ENCODE measurements at places on chromosomes 5 and 9.

DNA sequence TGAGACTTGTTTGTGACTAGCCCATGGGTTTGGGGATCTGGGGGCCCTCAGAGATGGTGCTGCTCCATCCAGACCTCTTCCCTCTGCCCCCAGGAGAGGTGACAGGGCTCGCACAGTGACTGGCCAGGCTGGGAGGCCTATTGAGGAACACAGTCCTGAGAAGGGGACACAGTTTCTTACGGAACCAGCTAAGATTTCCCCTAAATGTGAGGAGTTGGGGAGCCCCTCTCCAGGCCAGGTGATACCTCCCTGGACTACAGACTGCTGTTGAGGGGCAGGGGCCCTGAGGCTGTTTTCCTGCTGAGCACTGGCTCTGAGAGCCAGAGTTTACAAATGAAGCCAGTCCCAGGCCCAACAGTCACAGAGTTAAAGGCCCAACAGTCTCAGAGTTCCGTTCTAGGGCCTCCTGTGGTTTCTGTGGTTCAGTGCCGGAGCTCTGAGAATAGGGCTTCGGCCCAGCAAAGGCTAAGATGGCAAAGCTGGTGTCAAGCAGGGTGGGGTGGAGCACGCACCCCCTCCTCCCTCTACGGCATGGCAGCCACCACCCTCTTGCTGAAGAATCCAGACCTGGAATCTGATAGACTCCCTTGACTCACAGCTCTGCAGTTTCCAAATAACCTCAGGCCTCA, 1.1 kb upstream of the SEMA4D start:
- DNase-seq = no peak

- no peak for DNase-seq
Measured at GRCh38 chr9:16688814-16689213, 181.7 kb downstream of the BNC2 start.

- DNase-seq = no peak
Measured at GRCh38 chr9:136249877-136250559, 4.4 kb upstream of the QSOX2 start.

DNA sequence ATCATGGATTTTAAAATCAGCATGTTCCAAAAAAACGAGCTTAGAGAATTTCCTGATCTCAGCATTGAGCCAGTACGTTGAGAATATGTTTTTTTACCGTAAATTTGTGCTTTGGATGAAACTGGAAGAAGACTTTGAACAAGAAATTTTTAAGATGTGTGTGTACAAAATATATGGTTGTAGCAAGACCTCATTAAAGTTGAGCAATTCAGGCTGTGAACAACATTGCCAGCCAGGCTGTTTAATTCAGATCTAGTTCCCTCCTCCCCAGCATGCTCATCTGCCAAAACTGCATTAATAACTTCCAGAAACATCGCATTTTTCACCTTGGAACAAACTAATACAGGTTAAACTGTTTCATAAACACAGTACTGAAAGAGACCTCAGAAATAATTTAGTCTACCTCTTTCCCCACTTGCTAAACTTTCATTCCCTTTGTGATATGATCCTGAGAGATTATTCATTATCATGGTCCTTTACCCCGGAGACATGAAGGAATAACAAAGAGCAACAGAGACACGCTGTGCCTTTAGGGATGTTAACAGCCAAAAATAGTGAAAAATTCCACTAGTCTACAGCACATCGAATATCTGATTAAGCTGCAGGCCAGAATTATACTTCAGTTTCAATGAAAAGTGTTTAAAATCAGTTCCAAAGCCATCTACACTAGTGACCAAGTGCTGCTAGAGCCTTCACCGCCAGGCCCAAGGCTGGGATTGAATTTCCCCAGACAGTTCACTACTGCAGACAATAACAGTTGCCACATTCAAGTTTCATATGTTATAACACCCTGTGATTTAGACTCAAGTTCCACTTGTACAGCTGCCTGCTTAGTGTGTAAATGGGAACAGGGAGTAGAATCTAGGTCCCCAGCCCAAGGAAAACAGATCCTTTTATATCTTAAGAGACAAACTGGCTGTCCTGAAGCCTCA, 89.6 kb downstream of the EFNA5 start:
- peak; percentile 56 for DNase-seq

GRCh38 chr5:76365561-76365960, 37.5 kb upstream of the IQGAP2 start:
- DNase-seq = no peak

DNA sequence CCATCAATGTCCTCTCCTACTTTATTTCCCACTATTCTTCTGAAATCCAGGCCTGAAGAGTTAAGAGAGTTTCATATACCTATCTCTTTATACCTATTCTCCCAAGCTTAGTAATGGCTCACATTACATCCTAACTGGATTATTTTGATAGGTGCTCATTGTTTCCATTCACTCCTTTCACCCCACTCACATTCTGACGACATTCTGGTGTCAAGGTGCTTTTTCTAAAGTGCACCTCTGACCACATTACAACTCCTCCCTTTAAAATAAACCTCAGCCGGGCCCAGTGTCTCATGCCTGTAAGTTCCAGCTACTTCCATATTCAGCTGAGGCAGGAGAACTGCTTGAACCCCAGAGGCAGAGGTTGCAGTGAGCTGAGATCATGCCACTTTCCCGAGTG, 417.1 kb downstream of the BNC2 start:
- DNase-seq = no peak

- no peak for DNase-seq
Measured at GRCh38 chr9:136539427-136540421, 6.1 kb downstream of the NOTCH1 start.

DNA sequence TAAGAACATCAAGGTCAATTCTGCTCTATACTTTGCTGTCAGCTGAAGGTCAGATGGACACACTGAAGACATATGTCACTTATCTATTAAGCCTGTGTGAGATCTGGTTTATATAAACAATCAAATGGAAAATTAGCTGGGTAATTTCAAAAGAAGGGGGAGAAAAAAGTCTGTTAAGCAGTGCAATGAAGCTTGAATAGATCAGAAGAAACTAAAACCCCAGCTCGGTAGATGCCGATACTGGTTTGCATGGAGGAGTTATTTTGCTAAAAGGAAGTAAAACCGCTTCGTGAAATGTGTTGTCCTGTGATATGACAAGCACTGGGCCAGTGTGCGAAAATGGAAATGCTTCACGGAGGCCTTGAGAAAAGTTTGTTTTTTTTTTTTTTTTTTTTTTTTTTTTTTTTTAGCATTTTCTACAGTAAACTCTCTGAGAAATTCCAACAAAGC, 148.8 kb downstream of the MEF2C start:
- DNase-seq = no peak

- no peak for DNase-seq
Measured at GRCh38 chr5:151186538-151186937, 29.0 kb upstream of the ANXA6 start.

GRCh38 chr5:88119535-88120125, 149.0 kb downstream of the TMEM161B start:
- no peak for DNase-seq

GRCh38 chr5:180624587-180624986, 24.8 kb downstream of the FLT4 start:
- DNase-seq = no peak

- DNase-seq = peak; percentile 95
Measured at GRCh38 chr5:108560581-108560980, 178.7 kb upstream of the FBXL17 start.

DNA sequence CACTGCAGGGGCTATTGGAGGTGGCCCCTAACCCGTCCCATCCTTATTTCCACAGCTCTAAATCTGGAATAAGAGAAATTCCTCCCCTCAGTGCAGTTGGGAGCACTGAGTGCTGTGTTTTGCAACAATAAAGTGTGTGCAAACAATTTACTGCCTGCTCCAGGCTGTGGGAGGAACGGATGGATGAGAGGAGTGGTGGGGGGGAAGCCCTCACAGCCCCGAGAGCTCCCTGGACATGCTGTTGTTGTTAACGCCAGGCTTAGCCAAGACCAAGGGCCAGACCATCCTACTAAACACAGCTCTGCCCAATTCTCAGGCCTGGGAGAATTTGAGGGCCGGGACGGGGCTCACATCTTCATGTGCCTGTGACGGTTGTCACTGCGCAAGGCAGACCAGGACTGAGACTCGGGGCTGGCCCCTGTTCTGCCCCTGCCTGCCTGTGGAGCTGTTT, 200.2 kb downstream of the DAB2IP start:
- DNase-seq = no peak

DNA sequence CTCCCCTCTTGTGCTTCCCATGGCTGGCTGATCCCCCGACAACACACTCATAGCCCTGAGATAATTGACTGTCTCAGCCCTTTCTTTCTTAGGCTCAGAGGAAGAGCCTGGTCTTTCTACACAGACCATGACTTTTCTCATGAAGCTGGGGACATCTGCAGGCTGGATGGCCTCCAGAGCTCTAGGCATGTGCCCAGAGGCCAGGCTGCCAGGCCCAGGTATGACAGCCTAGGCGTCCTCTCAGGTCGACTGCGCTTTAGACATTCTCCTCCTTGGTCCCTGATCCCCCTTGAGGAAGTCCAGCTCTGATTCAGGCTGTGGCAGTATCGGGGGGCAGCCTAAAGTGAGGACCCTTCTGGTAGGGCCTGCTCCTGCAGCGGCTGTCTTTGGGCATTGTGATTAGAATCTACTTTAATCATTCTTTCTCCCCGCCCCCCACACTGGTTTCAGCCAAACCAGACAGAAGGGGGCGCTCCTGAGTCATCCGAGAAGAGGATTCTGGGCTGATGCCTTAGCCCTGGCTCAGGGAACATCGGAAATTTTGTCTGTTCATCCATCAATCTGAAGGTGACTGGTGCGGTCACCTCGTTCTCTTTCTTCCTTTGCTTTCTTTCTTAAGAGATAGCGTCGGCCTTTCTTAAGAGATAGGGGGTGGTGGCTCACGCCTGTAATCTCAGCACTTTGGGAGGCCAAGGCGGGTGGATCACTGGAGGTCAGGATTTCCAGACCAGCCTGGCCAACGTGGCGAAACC, 66.5 kb upstream of the HSPA9 start:
- DNase-seq = peak; percentile 51

DNA sequence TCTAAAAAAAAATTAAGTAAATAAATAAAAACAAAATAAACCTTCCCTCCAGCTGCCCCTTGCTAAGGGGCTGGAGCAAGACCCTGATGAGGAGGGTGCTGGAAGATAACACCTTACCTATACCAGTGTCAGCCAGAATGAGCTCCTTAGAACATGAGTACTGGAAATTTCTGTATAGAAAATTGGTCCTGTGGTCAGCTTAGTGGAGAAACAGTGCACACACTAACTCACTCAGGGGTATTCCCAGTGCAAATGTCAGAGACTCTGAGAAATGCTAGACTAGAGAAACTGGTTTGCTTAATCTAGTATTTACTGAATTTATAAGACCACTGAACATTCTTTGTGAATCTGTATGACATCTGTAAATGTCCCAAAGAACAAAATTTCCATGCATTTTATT, 62.1 kb upstream of the CTXN3 start:
- no peak for DNase-seq

DNA sequence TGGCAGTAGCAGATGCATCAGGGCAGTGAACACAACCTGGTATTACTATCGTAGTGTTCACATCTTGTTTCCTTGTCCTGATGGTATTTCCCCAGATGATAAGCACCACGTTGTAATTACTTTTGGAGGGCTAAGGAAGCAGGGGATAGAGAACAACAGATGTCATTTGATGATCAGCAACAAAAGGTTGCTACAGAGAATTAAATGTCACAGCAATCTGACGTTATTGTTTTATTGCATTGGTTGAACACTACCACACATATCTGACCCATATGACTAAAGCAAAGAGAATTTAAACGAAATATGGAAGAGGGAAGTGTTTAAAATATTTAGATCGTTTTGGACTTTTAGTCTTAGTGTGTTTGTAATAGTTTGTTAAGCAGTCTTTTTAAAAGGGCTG, 408.3 kb downstream of the SH3GL2 start:
- DNase-seq = no peak
